Foreskin melanocyte (primary cell): ENCODE measurements at places on chromosomes 2 and 18.

DNA sequence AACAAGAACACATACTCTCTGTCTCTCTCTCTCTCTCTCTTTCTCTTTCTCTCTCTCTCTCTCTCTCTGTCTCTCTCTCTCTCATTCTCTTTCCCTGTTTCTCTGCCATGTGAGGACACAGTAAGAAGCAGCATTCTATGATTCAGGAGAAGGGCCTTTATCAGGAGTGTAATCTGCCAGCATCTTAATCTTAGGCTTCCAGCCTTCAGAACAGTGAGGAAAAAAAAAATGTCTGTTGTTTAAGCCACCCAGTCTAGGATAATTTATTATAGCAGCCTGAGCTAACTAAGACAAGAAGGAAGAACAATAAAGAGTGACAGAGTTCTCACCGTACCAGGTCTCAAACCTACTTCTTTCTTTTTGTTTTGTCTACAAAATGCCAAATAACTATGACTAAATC is 399.4 kb downstream of the SOCS6 start:
- DNase-seq: no peak

- peak; percentile 35 for DNase-seq
Observed at GRCh38 chr2:86764661-86765309, 25.9 kb downstream of the CD8A start.

DNA sequence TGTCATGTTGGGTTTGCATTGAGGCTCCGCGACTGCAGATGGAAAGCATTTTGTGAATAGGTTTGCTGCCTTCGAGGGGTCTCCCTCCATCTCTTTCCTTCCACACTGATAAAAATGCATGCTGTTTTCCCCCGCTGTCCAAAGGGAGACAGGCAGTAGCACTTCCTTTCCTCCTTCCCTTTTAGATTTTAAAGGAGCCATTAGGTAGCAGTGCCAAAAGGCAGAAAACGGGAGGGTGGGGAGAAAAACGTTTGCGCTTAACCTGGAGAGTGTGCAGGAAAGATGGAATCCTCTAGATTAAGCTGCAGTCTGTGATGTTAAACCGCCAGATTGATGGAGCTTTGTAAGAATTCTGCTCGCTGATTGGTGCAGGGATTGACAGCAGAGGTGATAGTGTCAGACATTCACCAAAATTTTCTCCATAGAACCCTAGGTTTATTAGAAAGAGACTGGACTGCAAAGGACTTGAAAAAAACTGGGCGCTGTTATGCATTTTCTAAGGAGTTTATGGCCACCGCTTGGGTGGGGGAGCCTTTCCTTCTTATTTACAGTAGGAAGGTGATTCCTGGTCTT is 688 bp downstream of the MAPRE2 start:
- no peak for DNase-seq

DNA sequence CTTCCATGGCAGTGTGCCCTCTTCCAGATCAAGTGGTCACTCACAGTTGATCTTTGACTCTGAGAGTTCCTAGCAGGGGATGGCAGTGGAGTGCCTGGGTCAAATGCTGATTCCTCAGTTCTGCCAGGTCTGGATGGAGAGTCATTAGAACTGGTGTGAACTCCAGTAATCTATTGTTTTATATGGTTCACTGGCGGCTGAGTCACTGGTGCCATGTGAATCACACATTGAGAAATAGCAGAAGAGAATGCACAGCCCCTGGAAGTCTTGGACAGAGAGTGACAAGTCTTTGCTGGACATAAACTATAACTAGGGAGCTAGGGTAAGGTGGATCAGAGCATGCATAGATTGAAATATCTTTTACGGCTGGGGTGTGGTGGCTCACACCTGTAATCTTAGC is 86.9 kb downstream of the EIF2AK3 start:
- DNase-seq: no peak

DNA sequence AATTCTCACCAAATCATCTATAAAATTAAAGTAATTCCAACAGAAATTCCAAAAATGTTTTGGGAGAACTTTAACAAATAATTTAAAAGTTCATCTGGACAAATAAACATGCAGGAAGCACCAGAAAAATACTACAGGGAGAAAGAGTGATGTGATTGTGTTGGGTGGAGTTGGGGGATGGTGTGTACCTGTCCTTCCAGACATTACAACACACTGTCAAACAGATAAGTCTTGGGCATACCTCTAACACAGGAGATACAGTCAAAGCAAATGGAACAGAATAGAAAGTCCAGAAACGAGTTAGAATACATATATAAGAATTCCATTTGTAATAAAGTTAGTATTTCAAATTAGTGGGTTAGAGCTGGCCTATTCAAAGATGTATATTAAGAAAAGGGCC is 22.6 kb downstream of the METTL8 start:
- no peak for DNase-seq

DNA sequence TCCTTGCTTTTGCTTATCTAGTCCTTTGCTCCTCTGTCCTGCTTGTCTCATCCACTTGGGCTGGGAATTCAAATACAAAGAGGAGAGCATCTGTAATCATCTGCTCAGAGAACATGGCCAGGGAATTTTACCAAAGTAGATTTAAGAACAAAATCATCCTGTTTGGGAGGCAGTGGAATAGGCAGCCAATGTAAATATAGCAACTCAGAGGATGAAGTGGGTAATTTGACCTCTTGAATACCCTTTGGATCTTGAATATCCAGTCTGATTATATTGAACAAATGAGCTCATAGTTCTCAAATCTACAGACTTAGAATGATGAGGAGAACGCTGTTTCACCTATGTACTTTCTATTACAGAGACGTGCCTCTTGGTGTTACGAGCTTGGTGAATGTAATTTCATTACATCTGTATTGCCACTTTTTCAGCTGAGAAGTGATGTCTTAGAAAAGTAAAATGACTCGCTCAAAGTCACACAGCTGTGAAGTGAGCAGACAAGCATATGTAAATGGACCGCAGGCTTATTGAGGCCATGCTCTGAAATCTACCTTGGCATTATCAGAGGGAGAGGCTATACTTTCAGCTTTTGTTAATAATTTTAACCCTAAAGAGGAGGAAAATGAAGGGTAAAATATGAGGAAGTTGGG is 266.3 kb downstream of the MTX2 start:
- no peak for DNase-seq

DNA sequence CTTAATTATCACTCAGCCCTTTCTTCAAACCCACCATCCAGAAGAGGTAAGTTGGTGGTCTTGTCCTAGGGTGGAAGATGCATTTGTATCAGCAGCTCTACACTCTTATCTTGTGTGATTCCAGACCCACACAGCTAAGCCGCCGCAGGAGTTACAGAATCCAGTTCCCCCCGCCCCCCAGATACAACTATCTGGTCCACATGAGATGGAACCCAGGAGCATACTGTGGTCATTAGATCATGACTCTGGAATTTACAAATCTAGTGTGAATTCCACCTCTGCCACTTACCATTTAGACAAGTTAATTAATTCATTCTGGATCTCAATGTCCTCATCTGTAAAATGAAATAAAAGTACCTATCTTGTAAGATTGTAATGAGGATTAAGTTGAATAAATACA is 486.4 kb downstream of the BCL11A start:
- DNase-seq: no peak

GRCh38 chr2:238433300-238433915 is 6.7 kb downstream of the ASB1 start:
- DNase-seq: no peak

- peak; percentile 11 for DNase-seq
Observed at GRCh38 chr2:148048475-148049221, 27.8 kb downstream of the MBD5 start.

DNA sequence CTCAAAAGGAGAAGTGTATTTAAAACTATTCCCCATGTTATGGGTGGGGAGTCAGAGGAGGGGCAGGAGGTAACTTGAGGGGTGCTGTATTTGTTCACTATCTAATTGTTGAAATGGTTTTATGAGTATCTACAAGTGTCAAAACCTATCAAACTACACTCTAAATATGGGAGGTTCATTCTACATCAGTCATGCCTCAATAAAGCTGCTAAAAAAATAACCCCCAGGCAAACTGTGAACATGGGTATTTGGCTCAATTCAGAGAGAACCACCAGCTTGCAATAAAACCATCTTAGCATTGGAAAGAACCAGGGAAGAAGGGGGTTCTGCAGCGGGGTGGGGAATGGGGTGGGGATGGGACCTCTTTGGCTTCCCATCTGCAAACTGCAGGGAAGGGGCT is 176.0 kb upstream of the SMAD2 start:
- DNase-seq: no peak

GRCh38 chr2:101135412-101136296 is 15.5 kb downstream of the TBC1D8 start:
- DNase-seq: no peak

- DNase-seq: peak; percentile 52
Observed at GRCh38 chr18:67216846-67217245, 299.7 kb downstream of the DSEL start.

- no peak for DNase-seq
Observed at GRCh38 chr2:25772078-25772477, 98.7 kb upstream of the DTNB start.

- no peak for DNase-seq
Observed at GRCh38 chr18:60163622-60164021, 209.0 kb downstream of the MC4R start.

DNA sequence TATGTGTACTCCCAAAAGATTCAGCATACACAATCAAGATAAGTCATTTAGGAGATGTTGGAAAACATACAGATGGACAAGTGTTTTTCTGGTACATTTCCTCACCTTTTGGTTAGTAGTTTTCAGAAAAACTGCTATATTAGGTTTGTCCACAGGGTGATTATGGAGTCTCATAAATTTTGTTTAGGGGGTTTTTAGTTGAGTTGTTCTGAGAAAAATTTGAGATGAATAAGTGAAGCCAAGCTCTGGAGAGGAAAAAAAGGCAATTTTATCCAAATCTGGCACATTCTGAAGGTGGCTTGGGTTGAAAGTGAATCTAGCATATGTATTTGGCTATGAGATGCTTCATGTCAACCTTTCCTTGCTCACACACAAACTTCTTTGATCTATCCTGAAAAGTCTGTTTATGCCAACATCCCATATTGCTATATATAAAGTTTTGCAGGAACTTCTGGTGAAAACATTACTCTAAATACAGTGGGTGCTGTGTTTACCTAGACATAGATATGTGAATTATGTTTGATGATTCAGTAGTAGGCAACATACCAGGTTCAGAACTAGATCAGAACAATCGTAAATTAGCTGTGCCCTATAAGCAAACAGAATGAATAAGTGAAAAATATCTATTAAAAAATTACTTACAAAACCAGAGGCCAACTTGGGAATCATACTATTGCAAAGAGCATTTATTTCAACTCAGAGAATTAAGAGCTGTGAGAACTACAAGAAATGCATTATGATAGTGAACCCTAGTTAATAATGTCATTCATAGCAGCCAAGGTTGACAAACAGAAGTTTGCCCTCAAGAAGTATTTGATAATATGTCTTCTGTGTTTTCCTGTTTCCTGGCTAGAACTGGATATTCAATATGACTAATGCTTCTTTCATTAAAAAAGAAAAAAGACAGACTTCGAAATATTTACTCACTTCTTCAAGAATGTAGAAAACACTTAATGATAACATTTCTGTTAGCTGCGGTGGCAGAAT is 552.0 kb downstream of the IRS1 start:
- peak; percentile 83 for DNase-seq

GRCh38 chr2:135337071-135337470 is 193.9 kb downstream of the ZRANB3 start:
- peak; percentile 49 for DNase-seq

GRCh38 chr2:238231251-238231793 is 8.5 kb downstream of the HES6 start:
- DNase-seq: peak; percentile 68

DNA sequence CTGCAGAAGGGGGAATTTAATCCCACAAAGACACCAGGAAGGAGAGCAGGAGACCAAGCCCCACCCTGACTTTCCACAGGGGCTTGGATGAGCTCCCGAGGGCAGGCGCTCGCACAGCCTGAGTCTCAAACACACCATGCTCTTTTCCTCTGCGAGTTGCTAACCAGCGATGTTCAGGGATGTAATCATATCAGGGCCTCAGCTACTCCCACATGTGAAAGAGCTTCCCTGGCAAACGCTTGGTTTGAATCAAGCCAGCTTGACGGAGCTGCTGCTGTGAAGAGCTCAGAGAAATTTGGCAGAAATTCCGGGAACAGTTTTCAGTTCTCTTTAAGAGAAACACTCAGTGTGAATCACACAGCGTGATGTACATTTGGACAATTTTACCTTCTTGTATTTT is 385.8 kb downstream of the GALR1 start:
- DNase-seq: no peak

DNA sequence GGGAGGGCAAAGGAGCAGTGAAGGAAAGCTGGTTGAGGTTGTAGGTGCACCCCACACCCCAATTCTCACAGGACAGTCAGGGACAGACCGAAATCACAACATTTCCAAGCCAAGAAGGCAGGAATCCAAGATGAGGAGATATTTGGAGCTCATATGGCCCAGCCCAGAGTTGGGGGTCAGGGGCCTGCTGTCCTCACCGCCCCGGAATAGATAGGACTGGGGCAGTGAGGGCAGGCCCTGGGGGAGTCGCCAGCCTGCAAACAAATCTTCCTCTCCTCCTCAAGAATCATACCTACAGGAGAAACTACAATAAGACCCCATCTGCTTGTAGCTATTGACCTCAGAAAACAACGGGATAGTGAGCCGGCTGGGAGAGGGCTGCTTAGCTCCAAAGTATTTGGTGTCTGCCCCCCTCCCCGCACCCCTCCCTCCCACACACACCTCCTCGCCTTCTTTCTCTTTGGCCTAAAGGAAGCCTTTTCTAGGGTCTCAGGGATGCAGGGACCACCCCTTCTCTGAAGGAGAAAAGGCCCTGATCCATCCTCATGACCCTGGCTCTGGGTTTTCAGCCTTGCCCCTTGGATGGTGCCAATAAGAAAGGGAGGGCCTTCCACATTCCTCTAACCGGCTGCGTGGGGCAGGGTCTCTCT is 3.8 kb downstream of the EN1 start:
- no peak for DNase-seq

GRCh38 chr2:217065695-217066405 is 206.0 kb upstream of the TNP1 start:
- no peak for DNase-seq

- DNase-seq: no peak
Observed at GRCh38 chr18:46320928-46321711, 216.9 kb downstream of the HAUS1 start.

- DNase-seq: no peak
Observed at GRCh38 chr2:1509271-1510065, 96.2 kb downstream of the TPO start.

GRCh38 chr18:11955239-11956029 is 25.9 kb upstream of the IMPA2 start:
- DNase-seq: peak; percentile 80

DNA sequence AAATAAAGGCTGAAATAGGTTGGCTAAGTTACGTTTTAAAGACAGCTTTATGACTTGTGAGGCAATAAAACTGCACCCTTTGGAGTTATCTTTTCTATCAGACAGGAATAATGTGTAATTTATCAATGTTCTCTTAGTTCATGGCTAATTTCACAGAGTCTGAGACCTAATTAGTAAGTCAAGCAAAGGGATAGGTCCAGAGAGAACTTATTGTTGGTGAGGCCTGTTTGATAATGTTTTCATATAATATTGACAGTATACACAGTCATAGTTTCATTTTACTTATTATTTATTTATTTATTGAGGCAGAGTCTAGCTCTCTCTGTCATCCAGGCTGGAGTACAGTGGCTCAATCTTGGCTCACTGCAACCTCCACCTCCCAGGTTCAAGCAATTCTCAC is 1.9 kb upstream of the IL36RN start:
- no peak for DNase-seq

GRCh38 chr2:126154256-126154785 is 501.6 kb upstream of the GYPC start:
- DNase-seq: peak; percentile 62

- no peak for DNase-seq
Observed at GRCh38 chr2:158021226-158021625, 80.5 kb upstream of the UPP2 start.
